ENCODE measurements at places on chromosomes 12 and 14.

- no peak for DNase-seq
These were observed 93.4 kb downstream of the PHLDA1 start for GRCh38 chr12:75938189-75938588.

DNA sequence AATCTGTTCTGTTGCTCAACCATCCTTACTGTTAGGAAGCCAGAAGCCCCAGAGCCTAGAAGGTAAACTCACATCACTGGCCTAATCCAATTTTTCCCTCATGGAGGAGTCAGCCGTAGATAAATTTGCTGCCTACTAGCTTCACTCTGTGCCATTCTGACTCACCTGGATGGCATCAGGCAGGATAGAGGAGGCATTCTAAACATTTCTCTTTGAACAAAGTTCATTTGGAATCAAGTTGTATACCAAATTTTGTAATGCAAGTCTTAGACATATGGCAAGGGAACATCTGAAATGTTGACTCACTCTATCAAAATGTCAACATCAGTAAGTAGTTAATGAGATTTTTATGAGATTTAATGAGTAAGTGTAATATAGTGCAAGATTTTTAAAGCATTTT is 13.6 kb upstream of the TBC1D30 start:
- DNase-seq = no peak

- no peak for DNase-seq
These were observed 79.7 kb downstream of the VCPKMT start for GRCh38 chr14:50036637-50037036.

- no peak for DNase-seq
These were observed 124.5 kb downstream of the ANO4 start for GRCh38 chr12:100919116-100919515.

DNA sequence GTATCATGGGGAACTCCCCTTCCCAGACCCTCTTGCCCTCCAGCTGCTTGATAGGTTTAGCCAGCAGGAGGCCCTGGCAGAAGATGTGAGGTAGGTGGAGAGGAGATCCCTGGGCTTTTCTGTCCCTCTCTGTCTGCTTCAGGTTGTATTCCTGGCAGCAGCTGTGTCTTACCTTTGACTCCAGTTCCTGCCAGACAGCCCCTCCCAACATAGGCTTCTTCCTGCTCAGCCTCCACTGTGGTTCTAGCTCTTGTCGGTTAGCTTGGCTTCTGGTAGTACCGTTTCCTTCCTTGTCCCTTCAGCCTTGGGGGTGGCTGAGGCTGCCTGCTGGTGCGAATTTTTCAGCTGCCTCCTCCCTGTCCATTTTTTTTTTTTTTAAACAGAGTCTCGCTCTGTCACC is 215.7 kb upstream of the CRY1 start:
- no peak for DNase-seq

DNA sequence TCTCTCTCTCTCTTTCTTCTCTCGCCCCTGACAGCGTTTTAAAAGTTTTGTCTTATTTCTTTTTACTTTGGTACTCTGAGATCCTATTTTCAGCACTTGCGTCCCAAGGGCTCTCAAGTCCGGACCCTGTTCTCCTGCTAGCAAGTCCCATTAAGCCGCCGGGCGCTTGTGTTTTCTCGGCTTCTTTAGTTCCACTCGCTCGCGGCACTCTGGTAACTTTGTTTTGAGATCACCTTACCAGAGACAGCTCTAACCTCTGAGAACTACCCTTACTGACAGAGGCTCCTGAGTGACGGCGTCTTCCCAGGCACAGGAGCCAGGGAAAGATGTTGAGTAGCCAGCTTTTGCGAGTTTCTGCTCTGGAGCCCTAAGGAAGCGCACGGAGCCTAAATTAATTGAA is 2.7 kb upstream of the MYF5 start:
- peak; percentile 16 for DNase-seq

GRCh38 chr12:3885277-3886094 is 12.3 kb upstream of the PARP11 start:
- DNase-seq = peak; percentile 60
